HEK293T (cell line): ENCODE measurements at places on chromosomes 7 and 10.

- peak; percentile 62 for DNase-seq
These were observed 123.6 kb downstream of the TCF7L2 start for GRCh38 chr10:113073549-113074189.

GRCh38 chr7:86372262-86372661 is 271.4 kb upstream of the GRM3 start:
- DNase-seq = no peak

GRCh38 chr7:145030754-145031153 is 194.9 kb upstream of the TPK1 start:
- no peak for DNase-seq

GRCh38 chr7:77799078-77799964 is 748 bp downstream of the PHTF2 start:
- DNase-seq = peak; percentile 40

DNA sequence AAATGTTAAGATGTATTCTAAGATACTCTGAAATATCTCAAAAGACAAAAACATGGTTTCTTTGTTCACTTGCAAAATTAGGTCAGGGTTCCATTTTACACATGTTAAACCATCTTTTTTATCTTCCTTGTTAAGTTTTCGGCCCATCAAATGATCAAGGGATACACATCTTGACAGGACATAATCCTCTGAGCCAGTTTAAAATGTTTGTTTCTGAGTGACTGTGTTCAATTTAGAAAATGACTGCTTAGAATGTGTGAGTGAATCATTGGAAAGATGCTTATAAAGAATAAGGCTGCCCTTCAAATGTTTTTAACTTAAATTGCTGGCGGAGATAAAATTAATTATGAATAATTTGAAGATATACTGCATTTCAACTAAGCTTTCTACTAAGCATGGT is 95.9 kb upstream of the SLC26A5 start:
- DNase-seq = no peak

GRCh38 chr10:15504101-15504840 is 133.2 kb upstream of the FAM171A1 start:
- no peak for DNase-seq

DNA sequence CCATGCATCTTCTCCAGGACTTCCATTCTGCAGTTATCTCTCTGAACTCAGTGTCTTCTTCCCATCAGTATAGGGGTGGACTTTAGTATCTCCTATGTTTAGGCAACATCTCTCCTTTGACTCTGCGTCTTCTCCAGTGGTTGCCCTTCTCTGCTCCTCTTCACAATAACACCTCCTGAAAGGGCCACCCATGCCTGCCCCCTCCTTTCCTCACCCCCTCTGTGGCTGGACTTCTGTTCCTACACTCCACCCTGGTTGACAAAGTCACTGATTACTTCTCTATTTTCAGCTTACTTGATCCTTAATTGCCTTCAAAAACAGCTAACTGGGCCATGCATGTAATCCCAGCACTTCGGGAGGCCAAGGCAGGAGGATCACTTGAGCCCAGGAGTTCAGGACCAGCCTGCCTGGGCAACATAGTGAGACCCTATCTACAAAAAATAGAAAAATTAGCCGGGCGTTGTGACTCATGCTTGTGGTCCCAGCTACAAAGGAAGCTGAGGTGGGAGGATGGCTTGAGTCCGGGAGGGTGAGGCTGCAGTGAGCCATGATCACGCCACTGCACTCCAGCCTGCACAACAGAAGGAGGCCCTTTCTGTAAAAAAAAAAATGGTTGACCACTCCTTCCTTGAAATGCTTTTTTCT is 13.7 kb downstream of the SRGN start:
- DNase-seq = no peak

- DNase-seq = no peak
These were observed 5.7 kb downstream of the CALML5 start for GRCh38 chr10:5493691-5494090.

GRCh38 chr7:41030673-41031072 is 672.2 kb downstream of the INHBA start:
- no peak for DNase-seq

- DNase-seq = no peak
These were observed 13.8 kb downstream of the UBE2D1 start for GRCh38 chr10:58348571-58349033.

DNA sequence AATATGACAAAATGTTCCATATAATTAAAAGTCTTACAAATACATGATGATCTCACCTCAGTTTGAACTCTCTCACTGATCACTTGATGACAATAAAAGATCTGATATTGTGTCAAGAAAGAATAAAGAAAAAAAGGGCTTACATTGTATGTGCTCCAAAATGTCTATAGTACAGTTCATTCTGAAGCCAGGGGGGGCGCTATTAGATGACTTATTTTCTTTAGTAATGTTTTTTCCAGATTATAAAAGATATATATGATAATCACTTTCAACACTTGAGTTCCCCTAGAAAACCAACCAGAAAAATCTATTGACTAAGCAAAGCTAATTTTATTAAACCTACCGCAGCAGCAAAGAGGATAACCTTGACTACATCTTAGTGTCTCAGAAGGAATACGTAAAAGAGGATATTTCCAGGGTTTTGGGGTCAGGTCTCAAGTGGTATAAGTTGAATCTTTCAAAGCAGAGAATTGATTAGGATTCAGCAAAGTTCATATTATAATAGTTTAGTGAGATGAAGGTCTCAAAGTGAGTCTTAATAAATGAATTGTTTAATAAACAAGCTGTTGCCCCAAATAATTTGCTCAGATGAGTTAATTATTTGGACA is 55.8 kb downstream of the PTN start:
- DNase-seq = no peak

DNA sequence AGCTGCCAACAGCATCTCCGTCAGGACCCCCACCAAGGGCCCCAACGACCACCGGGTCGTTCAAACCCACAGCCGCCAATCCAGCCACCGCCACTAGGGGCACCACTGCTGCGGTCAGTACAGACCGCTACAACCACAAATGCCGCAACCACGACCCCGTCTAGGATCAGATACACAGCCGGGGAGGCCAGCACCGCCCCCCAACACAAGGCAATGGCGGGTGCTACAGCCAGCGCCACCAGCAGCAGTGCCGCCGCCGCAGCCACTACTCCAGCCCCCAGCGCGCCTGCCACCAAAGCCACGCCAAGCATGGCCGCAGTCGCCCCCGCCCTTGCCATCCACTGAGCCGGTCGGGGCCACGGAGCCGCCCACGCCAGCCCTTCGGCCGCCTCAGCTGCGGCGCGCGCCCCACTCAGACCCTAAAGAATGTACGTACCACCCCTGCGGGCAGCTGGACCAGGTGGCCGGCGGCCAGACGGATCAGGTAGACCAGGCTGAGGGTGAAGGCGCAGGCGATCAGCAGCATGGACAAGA is 473 bp downstream of the CYP51A1 start:
- peak; percentile 70 for DNase-seq

GRCh38 chr7:39651265-39651664 is 27.9 kb downstream of the RALA start:
- no peak for DNase-seq

DNA sequence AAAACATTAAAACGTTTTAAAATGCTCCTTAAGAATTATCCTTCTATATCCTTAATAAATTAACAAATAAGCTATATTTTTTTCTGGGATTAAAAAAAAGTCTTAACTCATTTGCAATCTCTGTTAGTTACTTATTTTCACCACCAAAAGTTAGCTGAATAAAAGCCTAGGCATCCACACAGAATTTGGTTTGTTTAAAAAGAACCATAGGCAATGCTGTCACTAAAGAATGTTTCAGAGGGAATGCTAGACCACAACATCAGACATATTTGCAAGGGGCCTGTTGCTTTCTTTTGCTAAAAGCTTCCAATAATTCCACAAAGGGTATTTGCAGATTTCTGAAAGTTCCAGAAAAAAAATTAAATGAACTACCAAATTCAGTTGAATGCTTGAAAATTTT is 244.2 kb downstream of the POU6F2 start:
- no peak for DNase-seq

DNA sequence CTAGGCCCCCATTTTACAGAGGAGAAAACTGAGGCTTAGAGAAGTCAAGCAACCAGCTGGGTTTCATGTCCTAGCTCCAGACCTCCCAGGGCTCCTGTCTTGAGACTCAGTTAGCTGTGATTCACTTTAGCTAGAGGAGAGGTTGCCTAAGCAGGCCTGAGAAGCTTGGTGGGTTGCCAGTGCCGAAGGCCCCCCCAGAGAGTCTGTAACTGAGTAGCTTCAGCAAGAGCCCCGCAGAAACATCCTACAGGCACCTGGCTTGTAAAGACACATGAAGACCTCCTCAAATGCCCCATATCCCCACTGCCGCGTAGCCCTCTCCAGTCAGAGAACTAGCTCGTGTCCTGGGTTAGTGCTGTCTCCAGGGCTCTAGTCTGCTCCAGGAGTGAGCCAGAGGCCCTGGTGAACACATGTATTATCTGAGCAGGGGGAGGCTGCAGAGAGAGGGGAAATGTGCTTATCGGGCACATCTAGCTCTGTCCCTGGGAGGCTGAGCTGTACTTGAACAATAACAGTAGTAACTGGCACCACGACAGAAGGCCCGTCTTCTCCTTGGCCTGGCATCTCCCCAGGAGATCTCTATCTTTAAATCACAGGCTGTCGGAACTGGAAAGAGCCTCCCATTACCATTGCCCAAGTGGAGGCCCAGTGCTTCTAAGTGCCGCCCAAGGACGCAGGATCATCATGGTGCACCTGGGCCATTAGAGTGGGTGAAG is 28.9 kb downstream of the UNC5B start:
- DNase-seq = no peak

DNA sequence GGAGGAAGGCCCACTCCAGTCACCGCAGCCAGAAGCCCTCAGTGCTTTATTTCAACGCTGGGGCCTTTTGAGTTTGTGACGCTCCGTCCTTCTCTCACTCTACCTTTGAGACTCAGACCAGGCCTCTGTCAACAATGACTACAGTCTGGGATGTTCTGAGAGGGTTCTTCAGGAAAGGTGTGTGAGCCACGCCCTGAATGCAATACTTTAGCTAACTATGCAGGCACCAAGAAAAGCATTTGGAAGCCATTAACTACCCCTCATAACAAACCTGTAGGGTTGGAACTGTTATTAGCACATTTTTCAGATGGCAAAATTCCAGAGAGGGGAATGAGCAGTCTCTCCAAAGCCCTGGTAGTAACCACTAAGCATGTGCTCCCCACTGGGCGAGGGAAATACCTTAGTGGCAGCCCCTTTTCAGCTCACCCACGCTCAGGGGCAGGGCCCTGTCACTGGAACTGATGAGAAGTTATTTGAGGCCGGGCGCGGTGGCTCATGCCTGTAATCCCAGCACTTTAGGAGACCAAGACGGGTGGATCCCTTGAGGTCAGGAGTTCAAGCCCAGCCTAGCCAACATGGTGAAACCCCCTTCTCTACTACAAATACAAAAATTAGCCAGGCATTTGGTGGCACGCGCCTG is 5.7 kb upstream of the ARPC1B start:
- DNase-seq = no peak

- no peak for DNase-seq
These were observed 67.5 kb downstream of the GPR141 start for GRCh38 chr7:37751096-37751495.

DNA sequence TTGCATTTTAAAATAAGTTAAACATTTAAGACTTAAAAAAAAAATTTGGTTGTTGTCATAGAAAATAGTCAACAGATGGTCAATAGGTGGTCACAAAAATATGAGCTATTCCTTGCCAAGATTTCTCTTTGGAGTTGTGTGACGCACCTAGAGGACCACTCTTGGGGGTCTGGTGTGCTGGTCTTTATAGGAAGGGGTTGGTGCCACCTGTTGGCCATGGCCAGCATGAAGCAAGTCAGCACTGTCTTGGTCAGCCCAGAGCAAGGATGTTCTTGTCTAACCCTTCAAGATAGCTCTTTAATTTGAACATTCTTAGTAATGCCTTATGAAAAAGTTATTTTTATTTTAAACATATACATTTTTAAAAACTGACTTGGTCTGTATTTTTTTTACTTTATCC is 267.9 kb upstream of the CNTNAP2 start:
- peak; percentile 51 for DNase-seq

GRCh38 chr10:64880546-64880945 is 1359.3 kb downstream of the REEP3 start:
- no peak for DNase-seq

DNA sequence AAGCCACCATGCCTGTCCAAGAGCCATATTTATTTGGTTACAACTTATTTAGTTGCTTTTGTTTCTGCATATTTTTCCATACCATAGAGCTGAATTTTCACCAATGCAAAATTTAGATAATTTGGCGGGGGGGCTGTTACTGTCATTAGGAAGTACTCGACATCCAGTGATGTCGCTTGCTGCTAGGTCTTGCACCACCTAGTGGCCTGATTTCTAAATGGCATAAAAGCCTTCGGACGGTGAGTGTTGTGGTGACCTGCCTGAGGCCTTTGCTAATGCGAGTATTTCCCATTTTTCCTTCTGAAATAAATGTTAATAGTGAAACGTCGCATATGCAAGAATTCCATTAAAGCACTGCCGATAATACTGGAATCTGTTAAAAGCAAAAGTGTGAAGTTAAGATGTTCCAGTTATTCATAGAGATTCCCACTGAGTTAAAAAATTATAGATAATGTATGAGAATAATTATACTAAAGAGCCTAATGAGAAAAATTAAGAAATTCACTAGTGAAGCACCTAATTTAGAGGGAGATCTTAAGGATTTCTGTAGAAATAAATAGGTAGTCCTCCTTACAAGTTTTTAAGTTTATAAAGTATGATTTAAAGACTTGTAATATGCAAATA is 86.1 kb upstream of the DNAJB6 start:
- peak; percentile 79 for DNase-seq

- DNase-seq = no peak
These were observed 97.8 kb upstream of the EEPD1 start for GRCh38 chr7:36055207-36055606.

GRCh38 chr7:117863618-117864017 is 9.6 kb downstream of the CTTNBP2 start:
- DNase-seq = no peak

DNA sequence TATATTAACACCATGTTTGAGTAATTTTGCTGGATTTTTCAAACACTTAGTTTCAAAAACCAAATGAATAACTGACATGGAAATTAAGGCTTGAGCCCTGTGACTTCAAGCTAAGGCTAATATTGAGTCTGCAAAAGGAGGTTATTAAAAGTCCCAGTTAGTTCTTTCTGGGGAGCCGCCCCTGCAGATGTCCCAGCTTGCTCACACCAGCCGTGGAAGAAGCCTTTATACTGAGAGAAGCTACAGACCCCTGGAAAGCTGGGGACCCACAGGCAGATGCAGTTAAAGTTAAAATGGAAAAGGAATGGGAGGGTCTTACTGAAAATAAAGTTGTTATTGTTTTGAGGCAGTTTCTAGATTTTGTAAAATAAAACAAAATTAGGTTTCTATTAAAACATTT is 18.5 kb upstream of the ZNF680 start:
- no peak for DNase-seq

DNA sequence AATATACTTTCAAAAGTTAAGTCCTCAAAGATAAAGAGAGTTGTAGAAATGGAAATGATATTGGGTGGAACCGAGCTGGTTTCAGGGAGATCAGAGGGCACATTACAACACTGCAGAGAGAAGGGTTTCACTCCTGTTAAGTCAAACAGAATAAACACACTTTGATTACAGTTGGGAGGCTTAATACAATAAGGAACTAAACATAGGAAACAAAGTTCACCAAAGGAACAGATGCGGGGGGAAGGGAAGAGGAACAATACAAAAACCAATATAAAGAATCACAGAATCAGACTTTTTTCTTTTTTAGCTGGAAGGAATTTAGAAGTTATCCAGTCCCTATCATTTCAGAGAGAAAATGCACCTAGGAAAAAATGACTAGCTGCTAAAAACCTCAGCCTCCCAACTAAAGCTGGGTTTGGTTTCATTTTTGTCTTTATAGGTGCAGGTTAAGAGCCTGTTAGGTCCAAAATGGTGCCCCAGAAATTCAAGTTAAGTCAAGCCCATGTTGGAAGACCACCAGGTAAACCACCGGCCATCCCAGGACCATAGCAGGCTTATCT is 81.9 kb downstream of the DNMBP start:
- no peak for DNase-seq

GRCh38 chr10:7260412-7260900 is 150.4 kb downstream of the SFMBT2 start:
- DNase-seq = peak; percentile 61
